ENCODE measurements at places on chromosomes 16 and 17.

DNA sequence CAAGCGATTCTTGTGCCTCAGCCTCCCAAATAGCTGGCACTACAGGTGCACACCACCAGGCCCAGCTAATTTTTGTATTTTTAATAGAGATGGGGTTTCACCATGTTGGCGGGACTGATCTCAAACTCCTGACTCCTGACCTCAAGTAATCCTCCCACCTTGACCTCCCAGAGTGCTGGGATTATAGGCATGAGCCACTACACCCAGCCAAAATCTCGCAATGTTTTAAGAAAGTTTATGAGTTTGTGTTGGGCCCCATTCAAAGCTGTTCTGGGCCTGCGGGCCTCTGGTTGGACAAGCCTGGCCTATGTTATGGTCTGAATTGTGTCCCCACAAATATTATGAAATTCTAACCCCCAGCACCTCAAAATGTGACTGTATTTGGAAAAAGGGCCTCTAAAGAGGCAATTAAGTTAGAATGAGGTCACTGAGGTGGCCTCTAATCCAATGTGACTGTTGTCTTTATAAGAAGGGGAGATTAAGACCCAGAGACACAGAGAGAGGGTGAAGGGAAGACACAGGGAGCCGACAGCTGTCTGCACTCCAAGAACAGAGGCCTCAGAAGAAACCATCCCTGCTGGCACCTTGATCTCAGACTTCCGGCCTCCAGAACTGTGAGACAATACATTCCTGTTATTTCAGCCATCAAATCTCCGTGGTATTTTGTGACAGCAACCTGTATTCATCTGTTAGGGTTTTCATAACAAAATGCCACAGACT is 469.9 kb downstream of the HS3ST4 start:
- no peak for DNase-seq

- no peak for DNase-seq
Observed at GRCh38 chr16:88978608-88979346, 1.8 kb upstream of the CBFA2T3 start.

- DNase-seq, result no peak
Observed at GRCh38 chr16:12582696-12583095, 221.0 kb downstream of the CPPED1 start.

GRCh38 chr17:11238705-11239104 is 2.3 kb upstream of the SHISA6 start:
- no peak for DNase-seq

DNA sequence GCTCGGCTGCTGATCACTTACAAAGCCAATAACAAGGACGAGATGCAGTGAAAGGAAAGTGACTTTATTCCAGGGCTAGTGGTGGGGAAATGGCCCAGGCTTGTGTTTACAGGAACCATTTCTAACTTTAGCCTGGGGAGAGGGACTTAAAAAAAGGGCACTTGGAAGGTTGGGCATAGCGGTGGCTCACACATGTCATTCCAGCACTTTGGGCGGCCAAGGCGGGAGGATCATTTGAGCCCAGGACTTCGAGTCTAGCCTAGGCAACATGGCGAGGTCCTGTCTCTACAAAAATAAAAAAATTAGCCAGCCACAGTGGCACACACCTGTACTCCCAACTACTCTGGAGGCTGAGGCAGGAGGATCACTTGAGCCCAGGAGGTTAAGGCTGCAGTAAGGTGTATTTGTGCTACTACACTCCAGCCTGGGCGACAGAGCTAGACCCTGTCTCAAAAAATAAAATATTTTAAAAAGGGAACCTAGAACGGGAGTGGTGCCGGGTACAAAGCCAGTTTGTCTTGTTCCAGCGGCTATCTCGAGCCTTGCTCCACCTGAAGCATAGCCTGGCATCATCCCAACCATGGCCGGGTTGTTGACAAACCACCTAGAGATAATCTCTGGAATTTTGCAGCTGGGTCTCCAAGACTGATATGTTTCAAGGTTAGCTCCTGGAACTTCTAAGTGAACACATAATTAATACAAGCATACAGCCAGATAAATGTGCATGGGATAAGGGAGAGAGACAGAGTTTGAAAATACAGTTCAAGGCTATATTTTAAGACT is 5.7 kb upstream of the TVP23A start:
- no peak for DNase-seq

- peak; percentile 41 for DNase-seq
Observed at GRCh38 chr16:57601801-57602478, 26.5 kb upstream of the ADGRG1 start.

DNA sequence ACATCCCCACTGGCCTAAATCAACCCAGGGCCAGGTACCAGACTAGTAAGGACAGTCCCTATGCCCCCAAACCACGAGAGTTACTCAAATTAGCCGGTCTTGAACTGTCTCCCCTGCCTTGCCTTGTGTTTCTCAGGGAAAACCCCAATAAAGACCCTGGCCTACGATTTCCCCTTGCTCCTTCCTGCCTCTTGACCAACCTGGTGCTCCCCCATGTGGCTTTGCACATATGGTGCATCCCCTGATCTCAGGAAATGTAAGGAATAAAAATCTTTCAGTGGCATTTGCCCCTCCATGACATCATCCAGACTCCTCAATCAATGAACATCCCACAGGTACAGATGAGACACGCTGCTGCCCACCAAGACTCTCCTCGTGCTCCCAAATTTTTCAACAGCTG is 87.9 kb downstream of the ZNF18 start:
- no peak for DNase-seq

DNA sequence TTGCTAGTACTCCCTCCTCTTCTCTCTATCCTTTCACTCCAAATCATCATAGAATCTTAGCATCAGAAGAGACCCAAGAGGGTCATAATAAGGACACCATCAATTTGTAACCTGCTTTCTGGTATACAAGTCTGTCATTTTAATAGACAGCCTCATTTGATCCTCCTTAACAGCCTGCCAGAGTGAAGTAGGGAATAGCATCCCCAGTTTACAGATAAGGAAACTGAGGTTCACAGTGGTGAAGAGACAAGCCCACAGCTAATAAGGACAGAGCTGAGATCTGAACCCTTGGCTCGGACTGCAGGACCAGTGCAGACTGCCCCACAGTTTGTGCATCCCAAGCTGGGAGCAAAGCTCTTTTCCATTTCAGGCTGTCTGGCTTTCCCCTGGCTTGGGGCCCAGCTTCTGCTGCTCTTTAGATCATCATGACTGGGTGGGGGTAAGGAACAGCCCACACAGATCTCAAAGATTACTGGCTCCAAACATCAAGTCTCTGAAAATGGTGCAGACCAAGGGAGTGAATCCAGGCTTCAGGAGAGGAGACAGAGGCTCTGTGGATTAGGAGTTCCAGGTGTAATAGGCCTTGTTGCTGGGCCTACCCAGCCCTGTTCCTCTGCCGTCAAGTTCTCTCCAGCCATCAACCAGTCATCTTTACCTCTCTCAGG is 10.3 kb upstream of the IGFBP4 start:
- no peak for DNase-seq

- DNase-seq, result no peak
Observed at GRCh38 chr16:2845116-2845515, 12.9 kb downstream of the PRSS22 start.

DNA sequence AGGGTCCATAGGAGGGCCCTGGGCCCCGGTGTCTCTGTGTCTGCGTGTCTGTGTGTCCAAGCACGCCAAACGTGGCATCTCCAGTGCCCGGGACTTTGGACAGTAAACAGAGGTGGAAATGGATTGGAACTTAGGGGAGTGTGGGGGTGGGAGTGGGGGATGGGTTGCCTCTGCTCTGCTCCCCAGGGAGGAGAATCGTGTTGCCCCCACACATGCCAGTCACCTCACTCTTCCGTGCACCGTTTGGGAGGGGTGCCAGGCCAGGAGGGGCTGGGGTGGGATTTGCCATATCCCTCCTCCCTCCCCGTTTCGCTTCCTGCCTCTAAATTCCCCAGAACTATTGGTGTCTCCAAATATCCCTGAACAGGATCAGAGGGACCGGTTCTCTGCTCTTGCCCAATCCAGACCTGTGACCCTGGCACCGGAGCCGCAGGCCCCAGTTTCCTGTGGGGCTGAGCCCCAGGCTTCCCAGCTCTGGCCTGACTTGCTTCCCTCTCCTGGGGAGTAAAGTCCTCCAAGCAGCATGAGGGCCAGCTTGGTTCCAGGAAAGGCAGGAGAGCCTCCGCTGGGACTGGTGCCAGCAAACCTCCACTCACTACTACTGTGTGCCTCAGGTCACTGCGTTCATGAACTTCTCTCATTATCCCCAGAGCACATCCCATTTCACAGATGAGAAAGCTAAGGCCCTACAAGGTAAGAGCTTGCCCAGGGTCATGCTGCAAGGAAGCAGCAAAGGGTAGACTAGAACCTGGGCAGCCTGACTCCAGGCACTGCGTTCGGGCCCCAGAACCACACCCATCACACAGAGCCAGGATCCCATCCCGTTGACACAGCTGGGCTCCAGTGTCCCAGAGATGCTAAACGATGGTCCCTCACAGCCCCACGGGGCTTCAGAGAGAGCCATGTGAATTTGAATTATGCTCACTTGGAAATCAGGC is at the start of gene ASGR1:
Gene ASGR1, minus strand, starts transcription at position 54 of the 938 bp plus-strand sequence. CDS start 807 bp downstream, outside the sequence.
- no peak for DNase-seq

DNA sequence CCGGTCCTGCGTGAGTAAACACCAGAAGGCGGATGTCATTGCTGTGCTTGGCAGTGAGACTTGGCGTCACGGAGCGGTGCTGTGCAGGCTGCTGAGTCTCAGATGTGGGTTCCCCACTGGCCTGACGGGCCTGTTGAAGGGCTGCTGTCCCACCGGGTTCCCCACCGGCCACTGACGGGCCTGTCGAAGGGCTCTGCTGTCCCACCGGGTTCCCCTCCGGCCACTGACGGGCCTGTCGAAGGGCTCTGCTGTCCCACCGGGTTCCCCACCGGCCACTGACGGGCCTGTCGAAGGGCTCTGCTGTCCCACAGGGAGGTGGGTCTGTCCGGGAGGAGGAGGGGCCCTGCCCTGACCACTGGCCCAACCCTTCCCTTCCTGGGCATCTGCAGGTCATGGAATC is 2.8 kb downstream of the HGS start:
- no peak for DNase-seq

DNA sequence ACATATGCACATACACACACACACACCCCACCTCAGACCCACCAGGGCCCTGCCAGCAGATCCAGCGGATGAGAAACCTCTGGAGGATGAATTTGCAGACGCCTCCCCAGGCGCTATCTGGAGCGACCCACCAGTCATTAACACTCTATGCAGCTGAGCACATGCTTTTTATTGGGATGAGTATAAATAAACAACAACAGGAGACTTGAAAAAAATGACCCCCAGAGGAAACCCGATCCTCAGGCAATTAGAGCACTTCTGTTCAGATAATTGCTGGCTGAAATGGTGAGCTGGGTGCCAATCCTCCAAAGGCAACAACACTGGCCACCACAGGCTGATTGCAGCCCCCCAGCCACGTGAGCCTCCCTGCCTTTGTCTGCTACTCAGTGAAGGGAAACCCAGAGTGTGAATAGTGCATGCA is 32.9 kb downstream of the DYNLRB2 start:
- no peak for DNase-seq

DNA sequence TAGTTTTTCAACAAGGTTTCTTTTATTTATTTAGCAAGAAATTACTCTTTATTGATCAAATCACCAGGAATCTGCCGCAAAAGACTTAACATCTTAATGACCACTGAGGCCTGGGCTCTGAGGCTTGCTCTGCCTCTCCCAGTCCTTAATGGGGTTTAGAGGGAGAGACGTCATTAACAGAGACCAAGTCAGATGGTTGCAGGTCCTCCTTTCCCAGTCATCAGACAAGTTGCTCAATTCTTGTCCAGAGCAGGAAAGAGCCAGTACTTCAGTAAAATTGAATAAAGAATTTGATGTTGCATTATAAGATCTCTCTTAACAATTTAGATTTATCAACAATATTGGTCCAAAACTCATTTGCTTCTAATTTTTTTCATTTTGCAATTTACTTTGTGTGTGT is 2.0 kb downstream of the SEPHS2 start:
- DNase-seq, result peak; percentile 58

GRCh38 chr17:6179017-6179416 is 108.8 kb downstream of the WSCD1 start:
- no peak for DNase-seq

- no peak for DNase-seq
Observed at GRCh38 chr16:66800856-66801255, 528 bp downstream of the TERB1 start.

DNA sequence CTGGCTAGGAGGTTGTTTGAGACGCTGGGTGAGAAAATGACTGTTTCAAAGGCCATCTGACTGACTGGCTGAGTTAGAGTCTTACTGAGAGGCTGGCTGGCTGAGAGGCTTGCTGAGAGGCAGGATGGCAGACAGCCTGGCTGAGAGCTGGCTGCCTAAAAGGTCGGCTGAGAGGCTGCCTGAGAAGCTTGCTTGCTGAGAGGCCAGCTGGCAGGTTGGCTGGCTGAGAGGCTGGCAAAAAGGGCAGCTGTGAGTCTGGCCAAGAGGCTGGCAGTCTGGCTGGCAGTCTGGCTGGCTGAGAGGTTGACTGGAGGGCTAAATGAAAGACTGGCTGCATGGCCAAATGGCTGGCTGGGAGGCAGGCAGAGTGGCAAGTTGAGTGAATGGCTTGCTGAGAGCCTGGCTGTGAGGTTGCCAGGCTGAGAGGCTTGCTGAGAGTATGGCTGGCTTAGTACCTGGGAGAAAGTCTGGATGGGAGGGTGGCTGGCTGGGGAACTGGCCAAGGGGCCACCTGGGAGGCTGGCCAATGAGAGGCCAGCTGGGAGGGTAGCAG is 35.3 kb upstream of the ACSM2B start:
- DNase-seq, result no peak

GRCh38 chr17:31740611-31741082 is 118.4 kb downstream of the COPRS start:
- no peak for DNase-seq

DNA sequence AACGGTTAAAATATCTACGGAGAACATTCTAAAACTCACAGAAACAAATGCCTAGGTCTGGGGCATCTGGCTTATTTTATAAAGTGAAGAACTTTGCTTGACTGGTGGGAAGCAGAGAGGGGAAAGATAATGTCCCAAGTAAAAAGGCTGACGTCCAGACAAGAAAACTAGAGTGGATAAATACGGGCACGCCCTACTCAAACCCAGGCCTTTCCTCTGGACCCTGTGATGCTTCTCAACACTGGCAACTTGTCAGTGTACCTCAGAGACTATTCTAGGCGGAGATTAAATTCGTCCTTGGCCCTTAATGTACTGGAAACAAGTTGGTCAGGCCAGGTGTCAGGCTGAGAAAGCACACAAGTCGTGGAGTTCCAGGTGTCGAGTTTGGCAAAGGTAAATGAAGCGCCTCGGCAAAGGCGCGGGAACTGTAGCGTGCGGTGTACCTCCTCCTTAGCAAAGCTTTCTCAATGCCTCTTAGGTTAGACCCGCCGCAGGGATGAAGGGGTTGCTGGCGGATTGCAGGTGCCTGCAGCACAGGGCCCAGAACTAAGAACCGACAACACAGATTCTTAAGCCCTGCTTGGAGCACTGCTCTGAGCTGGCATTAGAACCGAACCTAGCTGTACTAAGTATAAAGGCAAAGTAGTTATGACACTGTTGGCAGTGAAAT is 668 bp upstream of the UNK start:
- DNase-seq, result no peak

All from inflammatory macrophage (primary cell).